ENCODE measurements at places on chromosomes 5 and 9.

GRCh38 chr9:34862043-34862442, 96.0 kb upstream of the PHF24 start:
- DNase-seq, result no peak

GRCh38 chr5:54311176-54311677, 854 bp upstream of the ARL15 start:
- DNase-seq, result no peak

DNA sequence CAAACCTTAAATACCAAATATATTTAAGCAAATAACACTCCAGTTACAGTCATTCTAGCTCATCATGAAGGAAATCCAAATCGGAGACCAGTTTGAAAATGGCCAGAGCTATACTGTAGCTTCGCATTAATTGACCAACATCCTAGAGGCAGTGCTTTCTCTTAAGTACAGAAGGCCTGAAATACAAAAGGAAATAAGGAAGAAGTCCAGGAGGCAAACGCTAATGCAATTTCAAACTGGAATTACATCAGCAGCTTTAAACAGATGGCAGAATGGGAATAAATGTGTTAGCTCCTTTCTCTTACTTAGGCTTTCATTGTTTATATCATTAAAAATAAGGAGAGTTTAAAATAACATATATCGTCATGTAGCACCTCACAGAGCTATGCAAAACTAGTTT, 197.0 kb downstream of the SEC61B start:
- no peak for DNase-seq

DNA sequence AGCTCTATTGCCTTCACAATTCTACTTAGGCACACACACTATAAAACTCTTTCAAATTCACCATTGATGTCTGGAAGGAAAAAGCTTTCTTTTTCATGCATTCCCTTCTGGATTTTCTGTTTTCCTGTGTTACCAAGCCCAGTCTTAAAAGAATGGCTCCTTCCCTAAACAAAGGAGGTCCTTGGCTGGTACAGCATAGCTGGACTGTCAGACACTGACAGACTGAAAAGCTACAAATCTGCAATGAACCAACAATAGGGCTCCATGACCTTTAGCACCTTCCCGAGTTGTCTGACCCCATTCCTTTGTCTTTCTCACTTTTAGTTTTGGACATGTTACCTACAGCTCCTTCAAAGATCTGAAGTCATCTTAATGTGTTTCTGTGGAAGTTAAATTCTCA, 382.5 kb downstream of the TMEM161B start:
- no peak for DNase-seq

DNA sequence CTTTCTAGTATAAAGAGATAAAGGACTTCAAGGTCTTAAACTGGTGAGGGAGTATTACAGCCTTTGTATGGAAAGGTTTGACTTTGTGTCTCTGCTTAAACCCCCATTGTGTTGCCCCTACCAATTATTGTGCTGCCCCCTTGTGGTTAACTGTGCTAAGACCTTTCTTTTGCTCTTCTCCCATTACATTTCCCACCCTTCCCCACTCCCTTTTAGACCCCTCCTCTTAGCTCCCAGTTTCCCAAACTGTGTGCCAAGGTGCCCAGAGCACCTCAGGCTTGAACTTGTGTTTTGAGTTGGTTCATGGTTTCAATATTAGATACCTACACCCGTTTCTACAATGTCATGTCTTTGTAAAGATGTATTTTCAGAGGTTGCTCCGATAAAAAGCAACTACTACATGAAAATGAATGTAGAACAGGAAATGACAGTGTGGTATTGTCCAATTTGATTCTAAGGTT, 2.9 kb downstream of the JAK2 start:
- peak; percentile 57 for DNase-seq

DNA sequence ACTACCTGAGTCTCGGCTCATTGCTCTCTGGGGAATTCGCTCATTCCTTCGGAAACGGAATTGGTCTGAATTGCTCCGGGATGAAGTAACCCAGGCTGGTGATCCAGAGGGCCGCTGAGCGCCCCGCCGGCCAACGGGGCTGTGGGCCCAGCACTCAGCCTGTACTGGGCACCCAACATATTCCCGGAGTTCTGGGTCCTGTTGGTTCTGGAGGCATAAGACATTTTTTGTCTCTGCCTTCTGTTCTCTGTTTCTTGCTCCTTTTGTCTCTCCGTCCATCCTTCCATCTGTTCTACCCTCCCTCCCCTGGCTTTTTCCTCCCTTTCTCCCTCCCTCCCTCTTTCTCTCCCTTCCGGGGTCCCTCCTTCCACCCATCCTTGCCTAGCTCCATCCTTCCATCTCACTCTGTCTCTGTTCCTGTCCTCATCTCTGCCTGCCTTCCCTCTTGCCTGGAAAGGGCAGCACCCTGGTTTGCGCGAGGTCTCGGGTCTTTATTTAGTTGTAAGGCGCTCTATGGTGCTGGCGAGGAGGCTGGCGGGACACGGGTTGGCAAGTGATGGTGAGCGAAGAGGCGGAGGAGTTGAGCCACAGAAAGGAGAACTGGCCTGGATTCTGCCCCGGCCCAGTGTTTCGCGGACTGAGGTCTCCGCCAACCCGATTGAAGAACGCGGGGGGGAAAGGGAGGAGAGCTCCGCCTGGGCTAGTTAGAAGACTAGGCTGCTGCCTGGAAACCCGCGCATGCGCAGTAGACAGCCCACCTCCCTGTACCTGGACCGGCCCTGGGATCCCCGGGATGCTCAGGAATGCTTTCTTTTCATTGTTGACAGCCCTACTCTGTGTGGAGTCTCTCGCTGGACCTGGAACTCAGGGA, 1468.0 kb downstream of the FOXD4L5 start:
- peak; percentile 90 for DNase-seq

DNA sequence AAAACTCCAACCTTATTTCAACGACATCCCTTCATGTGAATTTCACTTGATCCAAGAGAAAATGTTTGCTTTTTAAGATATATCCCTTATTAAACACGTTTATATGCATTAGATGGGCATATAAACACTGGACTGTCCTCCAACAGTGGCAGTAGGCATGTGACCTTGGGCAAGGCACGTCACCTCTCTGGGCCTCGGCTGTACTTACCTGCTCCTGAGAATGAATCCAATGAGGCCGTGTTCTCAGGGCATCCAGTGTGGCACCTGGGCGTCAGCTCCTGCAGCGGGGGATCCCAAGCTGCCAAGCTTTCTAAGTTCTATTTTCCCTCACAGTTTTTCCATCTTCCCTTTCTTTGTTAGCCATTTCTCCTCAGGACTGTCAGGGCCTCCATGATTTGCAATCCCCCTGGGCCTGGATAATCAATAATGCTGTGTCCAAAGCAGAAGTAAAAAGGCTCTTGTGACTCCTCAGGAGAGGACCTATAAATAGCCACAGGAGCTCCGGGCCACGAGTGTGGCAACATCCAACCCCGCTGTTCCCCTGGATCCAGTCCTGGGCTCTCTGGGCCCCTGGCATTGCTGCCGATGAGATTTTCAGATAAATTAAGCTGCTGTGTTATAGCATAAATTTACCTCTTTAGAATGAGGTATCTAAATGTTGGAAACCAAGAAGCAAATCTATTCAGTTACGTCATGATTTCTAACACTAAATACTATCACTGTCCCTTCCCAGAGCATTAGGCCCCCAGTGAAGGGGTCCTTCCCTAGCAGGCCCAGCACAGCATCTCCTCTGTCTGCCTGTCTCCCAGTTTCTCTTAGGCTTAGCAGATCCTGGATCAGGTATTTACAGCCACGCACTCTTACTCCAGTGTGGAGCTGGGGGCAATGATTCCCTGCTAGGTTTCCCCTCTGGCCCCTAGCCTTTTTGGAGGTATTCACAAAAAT, 76.8 kb downstream of the PTPN3 start:
- no peak for DNase-seq

DNA sequence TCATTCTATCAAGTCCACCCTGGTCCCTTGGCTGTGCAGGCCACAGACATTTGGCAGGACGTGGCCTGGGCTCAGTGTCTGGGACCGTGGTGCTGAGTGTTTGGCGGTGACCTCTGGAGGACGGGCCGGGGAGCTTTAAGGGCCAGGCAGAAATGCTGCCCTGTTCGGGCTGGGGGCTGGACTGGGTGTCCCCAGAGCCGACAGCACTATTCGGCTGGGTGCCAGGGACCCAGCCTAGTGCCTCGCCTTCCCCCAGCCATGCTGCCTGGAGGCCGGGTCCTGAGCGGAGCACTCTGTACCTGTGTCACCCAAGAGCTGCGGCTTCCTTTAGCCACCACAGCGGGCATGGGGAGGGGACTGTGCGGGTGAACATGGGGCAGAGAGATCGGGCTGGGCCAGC, 40.4 kb downstream of the COL5A1 start:
- DNase-seq, result no peak

- DNase-seq, result peak; percentile 14
Measured at GRCh38 chr5:124910354-124911016, 164.0 kb upstream of the ZNF608 start.

GRCh38 chr9:128101231-128101661, 26.3 kb downstream of the PTGES2 start:
- DNase-seq, result no peak

GRCh38 chr9:127980706-127981558, at the start of gene EEIG1:
TSS of gene EEIG1 (minus strand) at chr9:127980989. CDS start at chr9:127980137, 852 bp downstream.
- peak; percentile 98 for DNase-seq

Data from GM20000 (cell line).